ENCODE measurements at places on chromosomes 5 and 9.

- no peak for DNase-seq
These were observed 50.7 kb downstream of the STOM start for GRCh38 chr9:121319383-121319780.

DNA sequence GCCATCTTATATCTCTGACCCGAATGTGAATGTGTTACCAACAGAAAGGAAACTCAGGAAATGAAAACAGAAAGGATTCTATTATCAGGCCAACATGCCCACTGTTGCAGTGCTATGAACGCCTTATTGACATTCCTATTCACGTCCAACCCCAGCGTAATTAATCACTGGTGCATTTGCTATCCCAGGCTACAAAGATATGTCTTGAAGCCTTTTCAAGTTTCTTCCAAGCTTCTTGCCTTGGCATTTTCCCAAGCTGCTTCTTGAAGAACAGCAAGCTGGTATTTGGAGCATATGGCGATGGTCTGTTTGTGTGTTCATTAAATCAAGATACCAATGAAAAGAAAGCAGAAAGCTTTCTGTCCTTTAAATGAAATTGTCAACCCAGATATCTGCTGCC is 579.2 kb upstream of the ZNF462 start:
- peak; percentile 23 for DNase-seq

- DNase-seq: peak; percentile 33
These were observed 27.0 kb upstream of the ZNF622 start for GRCh38 chr5:16492398-16493140.

- no peak for DNase-seq
These were observed 86.6 kb downstream of the VAV2 start for GRCh38 chr9:133905493-133905892.

- DNase-seq: no peak
These were observed 114.3 kb downstream of the ASTN2 start for GRCh38 chr9:117300371-117301110.

DNA sequence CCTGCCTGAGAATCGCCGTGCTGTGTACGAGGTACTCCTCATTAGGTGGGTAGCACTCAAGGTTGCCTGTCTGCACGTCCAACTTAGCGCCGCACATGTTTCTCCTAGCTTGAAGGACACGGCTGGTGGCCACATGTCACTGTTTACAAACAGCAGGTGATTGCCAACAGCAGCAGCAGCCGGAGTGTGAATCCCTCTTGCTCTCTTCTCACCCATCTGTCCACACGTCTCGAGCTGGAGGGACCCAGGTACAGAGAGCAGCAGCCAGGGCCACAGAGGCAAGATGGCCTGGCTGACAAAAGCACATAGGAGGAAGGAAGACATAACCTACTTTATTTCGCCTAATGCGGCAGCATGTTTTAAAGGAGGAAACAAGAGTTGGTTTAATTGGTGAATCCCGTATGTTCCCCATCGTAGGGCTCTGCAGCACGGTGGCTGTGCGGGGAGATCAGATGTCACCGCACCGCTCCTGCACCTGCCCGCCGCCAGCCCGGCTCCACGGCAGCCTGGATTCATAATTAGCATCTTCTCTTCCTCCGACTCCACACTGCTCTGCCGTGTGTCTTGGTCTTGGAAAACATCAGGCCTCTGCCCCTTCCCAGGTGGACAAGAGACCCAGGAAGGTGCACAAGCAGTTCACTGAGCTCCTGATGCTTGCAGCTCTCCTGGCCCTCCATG is 201.6 kb upstream of the IRX1 start:
- DNase-seq: peak; percentile 96

DNA sequence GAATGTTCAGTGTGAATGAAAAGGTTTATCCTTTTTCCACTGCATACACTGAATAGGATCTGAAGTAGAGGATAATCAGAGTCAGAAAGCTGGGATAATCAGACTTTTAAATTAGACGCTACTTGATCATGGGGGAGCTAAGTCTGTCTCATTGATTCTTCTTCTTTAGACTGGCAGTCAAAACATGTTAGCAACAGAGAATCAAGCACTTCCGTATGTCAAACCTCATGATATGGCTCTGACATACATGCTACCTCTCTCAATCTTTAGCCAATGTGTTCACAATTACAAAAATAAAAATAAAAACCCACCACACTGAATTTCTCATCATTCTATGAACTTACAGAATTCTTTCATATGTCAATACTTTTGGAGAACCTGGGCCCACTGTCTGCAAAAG is 19.0 kb upstream of the OR13F1 start:
- DNase-seq: no peak

DNA sequence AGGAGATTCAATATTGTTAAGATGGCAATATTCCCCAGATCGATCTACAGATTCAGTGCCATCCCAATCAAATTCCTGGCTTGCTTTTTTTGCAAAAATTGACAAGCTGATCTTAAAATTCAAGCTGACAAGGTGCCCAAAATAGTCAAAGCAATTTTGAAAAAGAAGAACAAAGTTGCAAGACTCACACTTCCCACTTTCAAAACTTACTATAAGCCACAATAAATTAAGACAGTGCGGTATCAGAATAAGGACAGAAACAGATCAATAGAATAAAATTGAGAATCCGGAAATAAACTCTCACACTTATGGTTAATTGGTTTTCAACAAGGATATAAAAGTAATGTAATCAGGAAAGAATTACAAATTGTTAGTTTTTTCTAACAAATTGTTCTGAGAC is 97.1 kb downstream of the NRG2 start:
- no peak for DNase-seq

DNA sequence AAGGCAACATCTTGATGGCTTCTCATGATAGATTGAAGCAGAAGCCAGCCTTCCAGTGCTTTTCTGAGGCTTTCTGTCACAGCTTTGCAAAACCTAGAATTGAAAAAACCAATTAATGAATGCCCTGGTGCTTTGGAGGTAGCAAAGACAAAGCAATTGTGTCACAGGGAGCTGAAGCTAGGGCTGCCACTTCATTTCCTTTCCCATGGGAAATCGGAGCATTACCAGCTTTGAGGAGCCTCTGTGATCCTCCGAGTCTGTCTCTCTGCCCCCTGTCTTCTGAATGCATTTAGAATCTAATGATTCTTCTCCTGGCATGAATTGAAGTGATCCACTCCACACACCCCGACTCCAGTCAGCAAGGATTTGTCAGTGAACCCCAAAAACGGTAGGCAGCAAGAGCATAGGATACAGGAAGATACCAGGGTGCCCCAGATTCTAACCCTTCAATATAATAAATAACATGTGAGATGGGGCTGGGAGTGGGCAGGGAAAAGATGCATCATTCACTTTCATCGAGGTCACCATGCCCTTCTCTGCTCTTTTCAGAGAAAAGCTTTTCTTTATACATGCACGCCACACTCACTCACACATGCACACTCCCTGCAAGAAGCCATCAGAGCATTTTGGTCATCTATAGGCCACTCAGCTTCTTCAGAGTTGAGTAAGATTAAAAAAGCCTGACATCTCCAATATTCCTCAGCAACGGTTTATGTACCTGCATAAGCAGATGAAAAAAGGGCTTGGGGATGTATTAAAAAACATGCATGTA is 247.7 kb upstream of the ZNF462 start:
- DNase-seq: no peak

GRCh38 chr5:103582364-103582763 is 19.8 kb upstream of the NUDT12 start:
- DNase-seq: no peak

GRCh38 chr5:164191240-164191639 is 685.8 kb downstream of the MAT2B start:
- no peak for DNase-seq

- peak; percentile 5 for DNase-seq
These were observed 265.5 kb upstream of the ADAMTSL1 start for GRCh38 chr9:18208166-18209059.

GRCh38 chr9:7103367-7103766 is 345.6 kb downstream of the KDM4C start:
- no peak for DNase-seq

GRCh38 chr5:39755986-39756385 is 331.2 kb upstream of the DAB2 start:
- DNase-seq: no peak

DNA sequence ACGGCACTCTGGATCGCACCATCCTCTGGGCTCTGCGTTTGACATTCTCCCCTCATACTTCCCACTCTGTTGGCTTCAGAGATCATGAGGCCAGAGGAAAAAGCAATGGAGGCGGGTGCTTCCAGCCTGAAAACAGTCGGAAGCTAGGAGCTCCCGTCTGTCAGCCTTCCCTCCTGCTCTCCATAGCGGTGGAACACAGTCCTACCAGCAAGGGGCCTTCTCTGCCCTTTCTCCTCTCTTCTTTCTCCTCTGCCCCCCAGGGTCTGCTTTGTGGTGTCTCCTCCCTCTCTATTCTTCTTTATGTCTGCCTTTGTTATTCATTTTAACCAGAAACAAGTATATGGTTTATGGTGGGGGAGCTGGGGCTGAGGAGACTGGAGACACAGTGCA is 152.5 kb upstream of the NFIB start:
- DNase-seq: no peak

- DNase-seq: no peak
These were observed 27.5 kb downstream of the KCNT1 start for GRCh38 chr9:135729480-135729879.

DNA sequence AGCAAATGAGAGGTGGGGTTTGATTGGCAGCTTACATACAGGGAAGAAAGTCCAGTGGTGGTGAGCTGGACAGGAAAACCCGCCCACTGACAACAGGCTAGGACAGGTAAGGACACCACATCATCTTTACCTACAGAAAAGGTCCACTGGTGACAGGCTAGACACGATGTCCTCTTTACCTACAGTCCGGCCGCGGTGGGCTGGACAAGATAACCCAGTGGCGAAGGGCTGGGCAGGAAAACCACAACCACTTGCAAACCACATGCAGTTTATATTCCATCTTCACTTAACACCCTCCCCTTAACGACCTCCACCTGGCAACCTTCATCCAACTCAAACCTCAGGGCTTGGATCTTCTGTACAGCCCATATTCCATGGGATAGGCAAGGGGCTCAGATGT is 5.0 kb upstream of the NIPAL4 start:
- DNase-seq: no peak

DNA sequence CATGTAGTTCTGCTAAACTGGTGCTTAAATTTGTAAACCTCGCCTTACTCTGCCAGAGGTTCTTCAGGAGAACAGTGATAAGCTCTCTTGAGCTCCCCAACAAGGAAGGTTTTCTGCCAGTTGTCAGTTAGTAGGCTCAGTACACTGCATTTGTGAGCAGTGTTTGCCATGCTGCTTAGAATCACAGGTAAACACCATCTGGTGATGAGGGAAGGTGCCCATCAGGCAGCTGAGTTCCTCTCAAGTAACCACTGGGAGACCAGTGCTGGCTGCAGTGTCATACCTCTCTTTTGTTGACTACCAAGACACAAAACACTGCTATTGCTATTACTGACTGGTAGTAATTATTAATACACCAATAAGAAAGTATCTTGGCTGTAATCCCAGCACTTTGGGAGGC is 186.2 kb upstream of the OTULINL start:
- peak; percentile 83 for DNase-seq

DNA sequence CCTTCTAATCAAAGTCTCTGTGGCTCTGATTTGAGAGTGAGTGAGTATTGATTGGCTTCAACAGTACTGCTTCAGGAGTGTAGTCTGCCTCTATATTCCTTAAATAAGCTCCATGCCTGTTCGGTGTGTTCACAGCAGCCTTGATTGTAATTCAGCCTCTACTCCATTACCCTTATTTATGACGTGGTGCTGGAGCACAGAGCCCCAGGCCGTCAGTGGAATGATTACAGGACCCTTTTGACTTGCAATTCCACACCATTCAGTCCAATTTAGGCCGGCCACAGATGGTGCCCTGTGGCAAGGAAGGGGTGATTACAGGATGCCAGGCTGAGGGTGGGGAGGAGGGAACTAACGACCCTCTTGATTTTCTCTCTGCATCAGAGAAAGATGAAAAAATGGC is 110.3 kb downstream of the ASTN2 start:
- DNase-seq: no peak

GRCh38 chr5:169200125-169200778 is 100.7 kb downstream of the SLIT3 start:
- DNase-seq: no peak

DNA sequence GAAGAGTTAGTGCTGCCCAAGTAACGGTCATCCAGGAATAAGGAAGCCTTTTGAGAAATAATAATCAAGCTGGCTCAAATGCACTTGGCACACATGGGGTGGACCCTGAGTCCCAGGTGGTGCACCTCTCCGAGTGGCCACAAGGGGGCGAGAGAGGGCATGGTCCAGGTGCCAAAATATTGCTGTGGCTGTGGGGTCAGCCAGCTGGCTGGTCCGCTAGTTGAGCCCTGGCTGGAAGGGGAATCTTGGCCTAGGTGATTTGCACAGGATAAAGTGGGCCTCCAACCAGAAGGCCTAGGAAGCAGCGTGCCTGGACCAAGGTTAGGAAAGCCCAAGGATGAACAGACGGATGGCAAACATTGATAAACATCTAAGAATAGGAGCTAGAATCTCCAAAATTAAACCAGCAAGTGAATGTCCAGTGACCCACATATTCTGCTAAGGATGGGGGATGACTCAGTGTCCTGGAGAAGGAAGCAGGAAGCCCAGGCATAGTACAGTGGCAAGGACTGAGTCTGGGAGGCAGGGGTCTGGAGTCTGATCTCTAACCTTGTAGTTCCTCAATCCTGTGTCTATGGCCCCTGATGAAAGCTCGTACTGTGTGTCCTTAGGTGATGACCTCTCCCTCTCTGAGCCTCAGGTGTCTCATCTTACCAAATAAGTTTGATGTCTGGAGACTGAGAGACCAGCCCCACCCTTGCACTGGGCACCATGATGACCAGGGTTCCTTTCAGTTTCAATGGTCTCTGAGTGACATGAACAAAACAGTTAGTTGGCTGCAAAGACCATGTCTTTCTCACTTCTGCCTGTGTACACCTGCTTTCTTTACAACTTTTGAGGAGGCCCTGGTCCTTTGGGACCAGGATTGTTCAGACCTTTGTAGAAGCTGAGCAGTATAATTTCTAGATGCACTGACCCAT is 19.2 kb upstream of the SHB start:
- no peak for DNase-seq

DNA sequence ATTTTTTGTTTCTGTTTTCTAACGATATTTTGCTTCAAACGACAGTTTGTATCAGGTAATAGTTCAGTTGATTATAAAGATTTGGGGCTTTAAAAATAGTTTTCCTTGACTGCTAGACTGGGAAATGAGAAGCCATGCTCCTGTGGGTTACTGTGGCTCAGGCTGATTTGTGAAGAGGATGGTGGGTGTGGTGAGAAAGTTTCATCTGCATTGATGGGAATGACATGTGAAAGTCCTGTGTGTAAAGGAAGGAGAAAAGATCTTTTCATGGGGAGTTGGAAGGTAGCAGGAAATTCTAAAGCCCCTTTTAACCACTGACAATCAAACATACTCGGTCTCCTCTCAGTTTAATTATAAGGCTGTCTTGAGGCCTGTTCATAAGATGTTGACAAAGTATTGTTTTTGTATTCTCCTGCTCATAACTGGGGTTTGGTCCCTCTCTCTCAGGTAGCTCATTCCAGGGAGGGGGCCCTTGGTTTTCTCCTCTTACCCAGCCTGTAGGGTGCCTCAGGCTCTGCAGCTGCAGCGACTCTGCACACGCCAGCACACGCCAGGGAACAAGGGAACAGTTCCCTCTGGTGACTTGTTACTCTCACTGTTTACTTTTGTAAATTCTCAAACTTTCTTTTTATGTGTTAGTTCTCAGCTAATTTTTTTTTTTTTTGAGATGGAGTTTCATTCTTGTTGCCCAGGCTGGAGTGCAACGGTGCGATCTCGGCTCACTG is 91.6 kb downstream of the CARTPT start:
- DNase-seq: no peak

- DNase-seq: no peak
These were observed 82.6 kb upstream of the LMX1B start for GRCh38 chr9:126531035-126531571.

GRCh38 chr9:77421506-77422265 is 226.4 kb downstream of the GNA14 start:
- DNase-seq: no peak
